ENCODE measurements at places on chromosomes 13 and 19.

DNA sequence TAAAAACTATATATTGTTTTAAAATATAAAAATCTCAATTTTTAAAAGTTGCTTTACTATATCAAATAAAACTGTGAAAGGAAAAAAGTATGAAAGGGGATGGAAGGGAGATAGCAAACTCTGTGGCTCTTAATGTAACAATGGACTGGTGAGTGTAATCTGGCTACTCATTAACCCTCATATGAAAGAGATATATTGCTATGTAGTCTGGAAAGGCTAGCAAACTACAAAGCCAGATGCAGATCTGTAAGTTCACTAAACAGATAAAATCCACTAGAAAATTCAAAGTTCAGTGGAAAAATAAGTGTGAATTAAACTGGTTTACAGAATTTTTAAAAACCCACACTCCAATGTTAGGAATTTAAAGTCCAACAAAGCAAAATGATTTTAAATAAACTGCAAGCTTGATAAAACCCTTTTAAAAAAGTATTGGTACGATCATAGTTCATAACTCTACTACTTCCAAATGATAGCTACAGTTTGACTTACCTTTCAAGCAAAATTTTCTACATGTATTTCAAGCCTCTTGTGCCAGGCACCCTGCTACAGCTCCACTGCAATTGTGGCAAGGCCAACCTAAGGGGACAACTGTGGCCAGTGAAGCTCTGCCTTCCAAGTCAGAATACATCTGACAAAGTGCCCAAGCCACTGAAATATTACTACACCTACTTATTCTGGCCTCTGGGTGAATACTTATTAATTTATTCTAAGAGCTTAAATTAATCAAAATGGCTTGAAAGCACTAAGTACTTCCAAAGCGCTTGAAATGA is 647 bp upstream of the ELF1 start:
- no peak for DNase-seq

GRCh38 chr13:104967836-104968630 is 1567.4 kb downstream of the EFNB2 start:
- no peak for DNase-seq

- no peak for DNase-seq
Observed at GRCh38 chr13:59880468-59880867, 283.3 kb downstream of the DIAPH3 start.

DNA sequence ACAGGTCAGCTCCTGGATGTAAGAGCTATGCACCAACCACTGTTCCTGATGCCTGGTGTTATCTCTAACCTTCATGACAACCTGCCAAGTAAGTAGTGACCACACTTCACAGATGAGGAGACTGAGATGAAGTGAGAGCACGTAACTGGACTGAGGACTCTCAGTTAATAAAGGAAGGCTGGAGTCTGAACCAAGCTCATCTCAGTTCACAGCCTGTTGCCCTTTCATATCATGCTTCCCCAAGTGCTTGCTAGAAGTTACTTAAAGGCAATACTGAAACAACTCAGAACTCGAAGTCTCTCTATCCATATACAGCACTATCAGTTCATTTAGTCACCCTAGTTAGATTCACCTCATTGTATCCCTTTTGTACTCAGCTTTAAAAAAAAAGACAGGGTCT is 119.7 kb downstream of the ABCC4 start:
- DNase-seq = no peak

- DNase-seq = no peak
Observed at GRCh38 chr13:44196196-44196751, 177.3 kb upstream of the SERP2 start.

DNA sequence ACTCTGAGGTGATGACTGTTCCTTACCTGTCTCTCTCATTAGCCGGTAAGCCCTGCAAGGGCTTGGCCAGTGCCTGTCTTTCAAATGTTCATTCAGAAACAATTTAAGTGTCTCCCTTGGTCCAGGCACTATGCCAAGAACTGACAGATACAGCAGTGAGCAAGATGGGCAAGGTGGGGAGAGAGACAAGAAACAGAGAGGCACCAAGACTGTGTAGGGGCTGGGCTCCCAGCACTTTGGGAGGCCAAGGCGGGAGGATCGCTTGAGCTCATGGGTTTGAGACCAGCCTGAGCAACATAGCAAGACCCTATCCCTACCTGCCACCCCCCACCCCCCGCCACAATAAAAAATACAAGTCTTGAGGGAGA is 1.3 kb upstream of the CCNE1 start:
- DNase-seq = no peak

DNA sequence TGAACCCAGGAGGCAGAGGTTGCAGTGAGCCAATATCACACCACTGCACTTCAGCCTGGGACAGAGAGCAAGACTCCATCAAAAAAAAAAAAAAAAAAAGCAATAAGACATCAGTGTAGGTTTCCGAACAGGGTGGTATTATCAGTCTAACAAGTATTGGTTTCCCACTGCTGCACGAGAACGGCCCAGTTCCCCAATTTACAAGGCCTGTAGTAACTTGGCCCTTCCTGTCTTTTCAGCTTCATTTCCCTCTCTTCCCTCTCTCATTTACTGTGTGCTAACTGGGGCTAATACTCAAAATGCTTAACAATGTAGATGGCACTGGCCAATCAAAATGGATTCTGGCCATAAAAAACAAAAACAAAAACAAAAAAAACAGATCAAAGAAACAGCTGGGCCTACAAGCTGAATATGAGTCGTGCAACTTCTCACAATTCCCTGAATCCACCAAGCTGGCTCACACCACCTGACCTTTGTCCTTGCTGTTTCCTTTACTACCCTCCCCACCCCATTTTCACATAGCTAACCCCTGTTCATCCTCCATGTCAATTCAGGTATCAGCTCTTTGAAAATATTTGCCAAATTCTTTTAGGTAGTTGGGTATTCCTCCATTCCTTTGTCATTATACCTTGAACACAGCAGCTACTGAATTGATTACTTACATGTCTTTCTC is 2.4 kb downstream of the TEX101 start:
- DNase-seq = no peak

DNA sequence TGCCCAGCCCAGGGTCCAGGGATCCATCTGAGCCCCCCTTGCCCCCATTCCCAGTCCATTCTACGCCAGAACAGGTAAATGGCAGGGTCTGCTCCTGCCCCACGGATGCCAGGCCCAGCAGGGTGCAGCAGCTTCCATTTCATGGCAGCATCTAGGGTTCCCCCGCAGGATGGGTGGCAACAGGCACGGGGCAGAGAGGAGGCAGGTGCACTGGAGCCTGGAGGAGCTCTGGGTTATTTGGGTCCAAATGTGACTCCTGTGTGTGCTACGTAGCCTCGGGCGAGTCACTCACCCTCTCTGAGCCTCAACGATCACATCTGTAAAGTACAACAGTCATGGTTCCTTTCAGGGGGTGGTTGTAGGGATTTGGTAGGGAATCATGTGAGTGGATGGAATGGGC is 27.4 kb downstream of the IL12RB1 start:
- DNase-seq = no peak

- no peak for DNase-seq
Observed at GRCh38 chr13:22903301-22903700, 277.5 kb upstream of the SGCG start.

DNA sequence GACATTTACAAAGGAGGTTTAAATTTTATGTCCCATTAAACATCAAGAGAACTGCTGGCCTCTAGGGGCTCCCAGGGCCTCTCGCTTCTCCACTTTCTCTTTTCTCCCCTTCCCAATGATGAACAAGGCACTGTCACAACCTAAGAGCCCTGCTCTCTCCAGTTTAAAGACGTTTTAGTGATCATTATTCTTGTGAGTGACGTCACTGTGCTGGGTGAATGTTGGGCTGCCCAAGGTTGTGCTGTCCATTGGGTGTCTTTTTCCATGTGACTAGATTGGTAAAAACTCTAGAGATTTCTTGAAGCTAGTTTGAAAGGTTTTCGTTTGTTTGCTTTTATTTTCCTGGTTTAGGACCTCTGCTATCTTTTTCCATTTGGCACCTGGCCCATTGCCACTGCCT is 602.6 kb downstream of the PCDH9 start:
- no peak for DNase-seq

DNA sequence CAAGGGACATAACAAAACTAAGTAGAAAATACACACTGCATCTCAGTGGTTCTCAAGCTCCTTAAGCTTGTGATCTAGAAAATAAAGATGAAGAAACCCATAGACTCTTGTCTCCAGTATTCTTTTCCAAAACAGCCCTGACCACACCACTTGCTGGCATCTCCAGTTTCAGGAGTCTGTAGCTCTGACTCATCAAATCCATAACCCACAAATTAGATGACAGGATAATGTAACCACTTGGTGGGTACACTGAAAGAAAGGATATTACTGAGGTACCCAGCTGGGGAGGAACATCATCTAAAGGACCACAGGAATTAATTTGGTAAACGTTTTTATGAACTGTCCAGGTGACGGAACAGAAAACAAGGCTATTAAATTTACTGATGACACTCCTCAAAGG is 214.7 kb downstream of the VWA8 start:
- DNase-seq = no peak

GRCh38 chr19:41159881-41160280 is 33.1 kb upstream of the CYP2S1 start:
- no peak for DNase-seq

GRCh38 chr19:29277102-29277501 is 64.2 kb upstream of the UQCRFS1 start:
- no peak for DNase-seq

DNA sequence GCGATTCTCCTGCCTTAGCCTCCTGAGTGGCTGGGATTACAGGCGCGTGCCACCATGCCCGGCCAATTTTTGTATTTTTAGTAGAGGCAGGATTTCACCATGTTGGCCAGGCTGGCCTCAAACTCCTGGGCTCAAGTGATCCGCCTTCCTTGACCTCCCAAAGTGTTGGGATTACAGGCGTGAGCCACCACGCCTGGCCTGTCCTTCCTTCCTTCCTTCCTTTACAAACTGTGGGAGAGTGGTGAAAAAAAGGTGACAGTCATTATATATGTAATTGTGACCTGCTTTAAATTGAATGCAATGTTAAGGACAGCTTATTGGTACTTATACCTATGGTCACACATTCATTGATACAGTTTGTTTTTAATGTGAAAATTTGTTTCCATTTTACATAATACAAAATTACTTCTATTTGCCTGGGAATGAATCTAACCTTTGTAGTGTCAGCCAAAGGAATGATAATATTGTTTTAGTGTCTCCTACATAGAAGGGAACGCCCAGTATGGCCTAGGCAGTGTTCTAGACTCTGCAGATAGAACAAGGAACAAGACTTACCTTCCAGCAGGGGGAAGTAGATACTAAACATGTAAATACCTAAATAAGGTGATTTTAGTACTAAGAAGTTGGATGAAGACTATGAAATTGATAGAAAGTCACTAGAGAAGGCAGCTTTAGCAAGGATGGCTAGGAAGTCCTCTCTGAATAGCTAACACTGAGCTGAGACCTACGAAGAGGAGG is 146.3 kb downstream of the GGACT start:
- DNase-seq = no peak

GRCh38 chr13:74645586-74645985 is 511.4 kb upstream of the KLF12 start:
- DNase-seq = no peak

DNA sequence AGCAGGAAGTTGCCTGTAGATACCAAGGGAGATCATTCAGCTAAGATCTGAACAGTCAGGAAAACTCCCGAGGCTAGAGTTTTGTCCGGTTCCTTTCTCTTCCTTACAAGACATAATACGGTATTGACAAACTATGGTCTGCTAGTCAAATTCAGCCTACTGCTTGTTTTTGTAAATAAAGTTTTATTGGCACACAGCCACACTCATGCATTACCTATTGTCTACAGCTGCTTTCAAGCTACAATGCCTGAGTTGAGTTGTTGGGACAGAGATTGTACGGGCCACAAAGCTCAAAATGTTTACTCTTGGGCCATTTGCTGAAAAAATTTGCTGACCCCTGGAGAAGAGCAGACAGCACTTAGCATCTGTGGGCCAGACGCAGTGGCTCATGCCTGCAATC is 2.5 kb downstream of the SLC1A6 start:
- DNase-seq = no peak

DNA sequence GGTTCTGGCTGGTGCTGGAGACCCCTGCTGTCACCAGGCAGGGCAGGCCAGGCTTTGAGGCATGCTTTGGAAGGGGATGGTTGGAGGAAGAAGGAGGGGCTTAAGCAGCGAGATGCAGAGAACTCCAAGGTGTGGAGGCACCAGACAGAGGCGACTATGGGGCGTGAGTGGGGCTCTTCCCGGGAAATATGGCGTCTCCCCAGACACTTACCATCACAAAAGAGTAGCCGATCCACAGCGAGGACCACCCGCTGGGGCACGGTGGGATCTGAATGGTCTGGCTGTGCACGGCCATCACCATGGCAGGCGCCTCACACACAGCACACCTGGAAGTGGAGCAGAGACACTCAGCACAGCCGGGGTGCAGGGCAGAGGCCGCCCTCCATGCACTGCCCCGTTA is 151.9 kb downstream of the COL4A1 start:
- DNase-seq = no peak

DNA sequence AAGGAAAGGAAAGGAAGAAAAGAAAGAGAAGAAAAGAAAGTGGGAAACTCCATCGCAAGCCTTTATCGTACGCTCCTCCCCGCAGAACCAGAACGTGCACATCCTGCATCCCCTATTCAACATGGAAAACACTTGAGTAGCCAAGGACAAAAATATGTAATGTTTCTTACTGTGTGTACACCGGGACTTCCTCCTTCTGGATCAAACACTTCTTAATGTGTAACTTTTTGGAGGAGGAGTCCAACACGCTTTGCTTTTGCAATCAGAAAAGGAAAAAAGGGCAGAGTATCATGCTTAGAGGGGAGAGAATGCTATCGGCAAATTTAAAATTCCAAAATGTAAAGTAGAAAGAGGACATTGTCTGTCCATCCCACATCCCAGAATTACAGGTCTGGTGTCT is 7.8 kb upstream of the SHFL start:
- no peak for DNase-seq

DNA sequence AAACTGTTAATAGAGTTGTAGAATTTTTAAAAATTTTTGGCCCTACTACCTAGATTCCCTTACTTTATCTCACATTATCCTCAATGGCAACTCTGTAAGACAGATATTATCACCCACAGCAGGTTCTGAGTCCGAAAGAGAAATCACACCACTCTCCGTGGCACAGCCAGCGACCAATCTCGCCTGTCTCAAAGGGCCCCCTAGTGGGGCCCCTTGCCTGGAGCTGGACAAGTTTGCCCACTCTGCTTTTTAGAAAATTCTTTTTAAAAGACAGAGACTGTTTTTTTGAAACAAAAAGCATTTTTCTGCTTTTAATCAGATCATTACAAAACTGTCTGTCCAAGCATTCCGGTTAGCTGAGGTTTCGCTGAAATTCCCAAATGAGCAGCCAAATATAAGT is 21.7 kb downstream of the PHF11 start:
- no peak for DNase-seq

- DNase-seq = no peak
Observed at GRCh38 chr19:45767410-45767880, 1.6 kb downstream of the SIX5 start.

DNA sequence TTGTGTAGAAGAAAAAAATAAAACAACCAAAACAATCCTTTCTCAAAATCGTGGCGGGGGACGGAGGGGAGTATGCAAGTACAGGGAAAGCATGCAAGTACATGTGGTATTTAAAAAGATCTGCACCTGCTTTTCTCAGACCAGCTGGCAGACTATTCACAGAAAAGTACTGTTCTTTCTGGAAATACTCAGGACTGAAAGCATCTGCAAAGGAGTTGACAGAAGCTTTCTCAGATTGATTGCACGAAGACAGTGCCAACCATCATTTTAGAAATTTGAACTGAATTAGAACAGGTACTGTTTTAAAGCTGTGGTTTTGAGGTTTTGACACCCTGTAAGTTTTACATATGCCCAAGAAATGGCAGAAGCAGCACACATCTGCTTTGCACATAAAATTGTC is 19.8 kb upstream of the PCDH8 start:
- no peak for DNase-seq

Measured in thoracic aorta (tissue), 2 donors.